ENCODE measurements at places on chromosomes 5 and 9.

- DNase-seq, result no peak
Measured at GRCh38 chr9:135583688-135584011, 22.1 kb downstream of the PAEP start.

DNA sequence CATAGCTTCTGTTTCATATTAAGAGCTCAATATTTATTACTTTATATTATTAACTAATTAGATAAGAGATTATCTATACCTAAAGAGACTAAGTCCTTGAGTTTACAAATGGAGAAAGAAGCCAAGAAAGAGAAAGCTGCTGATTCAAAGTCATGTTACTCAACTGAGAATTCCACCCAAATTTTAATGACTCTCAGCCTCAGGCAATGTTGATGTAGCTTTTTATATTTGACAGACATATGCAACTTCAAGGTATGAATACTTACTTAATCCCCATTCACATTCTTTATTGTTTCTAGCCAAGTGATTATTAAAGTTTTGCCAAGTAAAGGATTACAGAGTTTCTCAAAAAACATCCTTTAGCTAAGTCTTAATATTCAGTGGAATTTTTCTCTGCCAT is 527.5 kb upstream of the NMUR2 start:
- no peak for DNase-seq

GRCh38 chr5:92144824-92145223 is 761.7 kb upstream of the ARRDC3 start:
- no peak for DNase-seq

DNA sequence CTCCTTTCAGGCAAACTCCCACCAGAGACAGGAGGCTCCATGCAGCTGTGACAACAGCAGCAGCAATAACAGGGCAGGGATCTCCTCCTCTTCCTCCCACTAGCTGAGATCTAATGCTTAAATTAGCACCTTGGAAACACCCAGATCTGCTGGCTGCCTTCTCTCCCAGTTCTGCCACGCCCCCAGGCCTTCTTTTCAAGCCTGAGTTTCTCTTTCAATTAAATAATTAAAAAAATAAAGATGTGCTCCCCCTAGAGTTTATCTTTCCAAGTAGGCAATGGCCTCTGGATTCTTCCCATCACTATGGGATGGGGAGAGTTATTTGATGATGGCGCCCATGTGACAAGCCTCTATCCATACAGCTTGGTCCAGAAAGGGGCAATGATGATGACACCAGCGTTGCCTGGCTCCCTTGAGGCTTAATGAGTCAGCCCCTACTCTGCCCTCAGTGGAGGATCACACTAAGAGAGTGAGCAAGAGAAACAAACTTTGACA is 3.8 kb downstream of the FAM219A start:
- DNase-seq, result no peak

GRCh38 chr5:502325-503079 is 21.7 kb downstream of the SLC9A3 start:
- DNase-seq, result no peak

DNA sequence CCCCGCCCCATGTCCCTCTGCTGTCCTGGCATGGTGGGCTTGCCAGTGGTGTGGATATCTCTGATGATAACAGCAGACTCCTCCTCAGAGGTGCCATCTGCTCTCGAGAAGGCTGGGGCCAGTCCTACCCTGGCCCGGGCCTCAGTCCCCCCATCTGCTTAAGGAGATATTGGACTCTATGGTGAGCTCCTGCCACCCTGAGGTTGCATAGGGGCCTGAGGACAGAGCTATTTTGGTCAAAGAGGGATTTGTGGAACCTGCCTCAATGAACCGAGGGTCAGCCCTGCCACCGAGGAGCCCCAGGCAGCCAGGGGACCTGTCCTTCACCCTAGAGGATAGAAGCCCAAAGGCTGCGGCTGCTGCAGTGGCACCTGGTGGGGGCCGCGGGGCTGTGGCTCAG is 32.6 kb downstream of the NTNG2 start:
- no peak for DNase-seq

GRCh38 chr9:2059274-2059929 is 44.3 kb downstream of the SMARCA2 start:
- no peak for DNase-seq

DNA sequence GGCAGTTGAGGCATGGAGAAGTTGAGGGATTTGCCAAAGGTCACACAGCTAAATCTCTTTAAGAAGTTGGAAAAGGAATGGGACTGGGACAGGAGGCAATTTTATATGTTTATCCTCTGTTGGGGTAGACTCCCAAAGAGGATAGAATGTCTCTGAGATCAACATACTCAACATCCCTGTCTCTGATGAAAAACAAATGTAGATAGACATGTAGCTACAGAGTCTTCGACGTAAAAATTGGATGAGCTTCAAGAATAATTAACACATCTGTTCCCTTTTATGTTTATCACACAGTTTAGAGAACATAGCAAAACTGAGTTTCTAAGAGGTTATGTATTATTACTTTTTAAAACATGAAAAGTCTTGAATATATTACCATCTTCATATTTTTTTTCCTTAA is 204.6 kb upstream of the CD180 start:
- DNase-seq, result no peak

GRCh38 chr5:43815497-43815896 is 212.5 kb downstream of the NNT start:
- DNase-seq, result no peak

GRCh38 chr5:116453988-116454411 is 120.6 kb downstream of the SEMA6A start:
- DNase-seq, result no peak

DNA sequence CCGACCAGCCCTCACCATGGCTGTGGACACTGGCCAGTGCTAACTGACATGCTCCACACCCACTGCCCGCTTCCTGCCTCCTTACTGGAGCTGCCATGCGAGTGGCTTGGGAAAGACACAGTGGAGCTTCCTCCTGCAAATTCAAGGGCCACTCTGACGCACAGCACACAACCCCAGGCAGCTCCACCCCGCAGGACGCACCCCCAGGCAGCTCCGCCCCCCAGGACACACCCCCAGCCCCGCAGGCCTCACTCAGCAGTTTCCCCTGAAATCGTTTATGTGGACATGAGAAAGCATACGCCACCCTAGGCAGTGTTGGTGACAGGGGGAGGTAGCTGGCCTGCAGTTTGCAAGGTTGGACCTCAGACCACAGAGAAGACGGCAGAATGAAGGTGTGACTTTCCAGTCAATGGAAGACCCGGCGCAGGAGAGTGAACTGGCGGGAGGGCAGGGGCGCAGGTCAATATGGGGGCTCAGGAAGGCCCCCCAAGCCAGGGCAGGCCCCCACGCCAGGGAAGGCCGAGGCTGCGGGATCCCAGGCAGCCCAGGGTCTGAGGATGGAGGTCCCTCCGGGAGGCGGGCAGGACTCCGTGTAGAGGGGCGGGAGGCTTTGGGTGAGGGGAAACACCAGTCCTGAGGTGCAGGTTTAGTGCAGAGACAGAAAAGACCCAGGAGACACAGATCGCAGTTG is 21.6 kb downstream of the LPCAT1 start:
- no peak for DNase-seq

GRCh38 chr5:140338908-140339307 is 7.5 kb downstream of the HBEGF start:
- no peak for DNase-seq

DNA sequence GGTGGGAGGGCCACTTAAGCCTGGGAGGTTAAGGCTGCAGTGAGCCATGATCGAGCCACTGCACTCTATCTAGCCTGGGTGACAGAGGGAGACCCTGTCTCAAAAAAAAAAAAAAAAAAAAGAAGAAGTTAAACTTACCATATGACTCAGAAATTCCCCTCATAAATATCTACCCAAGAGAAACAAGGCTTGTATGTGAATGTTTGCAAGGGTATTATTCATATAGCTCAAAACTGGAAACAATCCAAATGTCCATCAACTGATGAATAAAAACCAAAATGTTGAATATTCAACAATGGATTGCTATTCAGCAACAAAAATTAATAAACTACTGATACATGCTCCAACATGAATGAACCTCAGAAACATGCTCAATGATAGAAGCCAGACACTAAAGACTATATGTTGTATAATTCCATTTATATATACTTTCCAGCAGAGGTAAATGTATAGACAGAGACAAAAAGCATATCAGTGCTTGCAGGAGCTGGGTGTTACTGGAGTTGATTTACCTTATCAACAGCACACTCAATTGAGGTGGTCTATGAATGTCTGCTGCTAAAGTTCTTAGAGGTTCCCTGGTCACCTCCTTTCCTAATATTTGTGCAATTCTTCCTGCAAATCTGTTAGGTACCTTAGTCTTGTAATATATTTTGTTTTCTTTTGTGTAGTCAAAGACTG is 5.3 kb upstream of the SREK1 start:
- no peak for DNase-seq

DNA sequence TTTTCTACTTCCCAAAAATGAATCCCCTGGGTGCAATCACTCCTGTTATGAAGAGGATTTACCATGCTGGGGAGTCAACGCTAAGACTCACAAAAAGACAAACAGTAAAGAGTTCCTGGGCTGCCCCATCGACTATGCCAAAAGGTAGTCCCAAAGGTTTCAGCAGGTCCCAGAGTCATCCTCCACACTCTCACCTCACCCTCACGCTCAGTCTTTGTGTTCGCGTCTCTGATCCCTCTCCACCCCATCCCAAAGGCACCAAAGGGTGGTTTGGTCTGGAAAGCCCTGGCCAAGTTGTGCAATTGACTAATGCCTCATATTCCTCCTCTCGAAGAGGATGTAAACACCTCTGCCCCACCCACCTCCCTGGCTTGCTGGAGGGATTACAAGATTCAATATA is 240.2 kb upstream of the NFIL3 start:
- DNase-seq, result no peak

DNA sequence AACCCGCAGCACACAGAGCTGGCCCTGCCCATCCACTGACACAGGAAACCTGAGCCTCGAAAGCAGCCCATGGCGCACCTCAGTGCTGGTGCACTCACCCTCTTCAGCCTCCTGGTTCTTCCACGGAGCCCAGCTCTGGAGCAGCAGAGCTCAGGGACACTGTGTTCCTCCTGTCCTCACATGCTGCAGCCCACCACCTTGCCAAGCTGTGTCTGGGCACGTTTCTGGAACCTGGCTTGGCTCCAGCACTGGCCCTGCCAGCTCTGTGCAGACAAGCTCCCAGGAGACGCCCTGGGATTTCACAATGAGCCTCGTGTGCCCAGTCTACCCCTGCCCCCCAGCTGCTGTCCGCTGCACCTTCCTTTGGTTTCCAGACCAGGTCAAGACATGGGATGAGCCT is 119.5 kb downstream of the SYK start:
- no peak for DNase-seq

DNA sequence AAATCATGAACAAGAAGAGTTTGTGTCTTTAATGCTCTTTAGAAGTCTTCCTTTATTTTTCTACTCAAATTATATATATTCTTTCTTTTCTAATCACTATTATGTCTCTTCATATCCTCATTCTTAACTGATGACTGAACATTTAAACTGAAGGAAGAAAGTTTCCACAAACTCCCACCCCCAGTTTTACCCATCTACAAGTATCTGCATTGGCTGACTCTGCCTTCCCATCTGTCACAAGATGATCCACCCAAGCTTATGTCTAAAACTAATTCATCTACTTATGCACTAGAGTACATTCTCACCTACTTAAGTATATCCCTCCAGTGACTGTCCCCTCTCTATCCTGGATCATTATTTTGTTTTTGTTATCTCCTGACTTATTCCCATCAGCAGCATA is 344.5 kb downstream of the PRR16 start:
- DNase-seq, result no peak

GRCh38 chr5:142825378-142826089 is 55.4 kb downstream of the ARHGAP26 start:
- DNase-seq, result no peak

- no peak for DNase-seq
Measured at GRCh38 chr5:132209901-132210545, 17.6 kb downstream of the P4HA2 start.

GRCh38 chr9:70049672-70050271 is 6.1 kb downstream of the MAMDC2 start:
- DNase-seq, result no peak

- no peak for DNase-seq
Measured at GRCh38 chr5:140575309-140575708, 10.7 kb downstream of the SLC35A4 start.

- no peak for DNase-seq
Measured at GRCh38 chr5:78591972-78592700, 56.4 kb downstream of the LHFPL2 start.

DNA sequence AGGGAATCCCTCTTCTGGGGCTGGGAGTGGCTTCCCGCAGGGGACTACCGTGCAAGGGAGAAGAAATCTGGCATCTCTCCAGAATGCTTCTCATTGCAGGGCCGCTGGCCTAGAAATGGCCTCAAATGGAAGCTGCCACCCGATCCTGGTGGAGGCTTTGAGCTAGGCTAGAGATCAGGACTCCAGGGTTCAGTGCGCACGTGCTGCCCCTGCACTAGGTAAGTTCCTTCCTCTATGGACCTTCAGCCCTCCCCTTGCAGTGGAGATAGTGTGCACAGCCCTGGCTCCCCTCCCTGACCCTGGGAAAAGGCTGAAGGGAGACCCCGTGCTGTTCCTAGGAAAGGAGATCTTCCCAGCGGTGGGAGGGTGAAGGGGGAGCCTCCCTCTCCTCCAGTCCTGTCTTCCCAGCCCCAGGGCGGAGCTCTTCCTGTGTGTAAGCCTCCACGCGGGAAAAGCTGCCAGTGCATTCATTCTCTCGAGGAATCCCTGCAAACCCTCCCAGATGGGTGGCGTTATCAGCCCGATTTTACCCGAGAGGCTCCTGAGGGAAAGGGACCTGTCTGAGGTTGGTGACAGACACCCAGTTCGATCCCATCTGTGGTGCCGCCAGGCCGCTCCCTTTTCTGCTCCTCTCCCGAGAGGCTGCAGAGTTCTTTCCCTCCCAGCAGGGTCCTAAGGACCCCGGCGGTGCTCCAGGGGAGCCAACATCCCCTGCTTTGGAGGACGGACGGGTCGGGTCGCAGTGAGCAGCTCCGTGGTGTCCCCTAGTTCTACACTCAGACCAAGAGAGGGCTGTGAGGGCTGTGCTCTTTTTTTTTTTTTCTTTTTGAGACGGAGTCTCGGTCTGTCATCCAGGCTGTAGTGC is 1.4 kb upstream of the CERCAM start:
- DNase-seq, result no peak

DNA sequence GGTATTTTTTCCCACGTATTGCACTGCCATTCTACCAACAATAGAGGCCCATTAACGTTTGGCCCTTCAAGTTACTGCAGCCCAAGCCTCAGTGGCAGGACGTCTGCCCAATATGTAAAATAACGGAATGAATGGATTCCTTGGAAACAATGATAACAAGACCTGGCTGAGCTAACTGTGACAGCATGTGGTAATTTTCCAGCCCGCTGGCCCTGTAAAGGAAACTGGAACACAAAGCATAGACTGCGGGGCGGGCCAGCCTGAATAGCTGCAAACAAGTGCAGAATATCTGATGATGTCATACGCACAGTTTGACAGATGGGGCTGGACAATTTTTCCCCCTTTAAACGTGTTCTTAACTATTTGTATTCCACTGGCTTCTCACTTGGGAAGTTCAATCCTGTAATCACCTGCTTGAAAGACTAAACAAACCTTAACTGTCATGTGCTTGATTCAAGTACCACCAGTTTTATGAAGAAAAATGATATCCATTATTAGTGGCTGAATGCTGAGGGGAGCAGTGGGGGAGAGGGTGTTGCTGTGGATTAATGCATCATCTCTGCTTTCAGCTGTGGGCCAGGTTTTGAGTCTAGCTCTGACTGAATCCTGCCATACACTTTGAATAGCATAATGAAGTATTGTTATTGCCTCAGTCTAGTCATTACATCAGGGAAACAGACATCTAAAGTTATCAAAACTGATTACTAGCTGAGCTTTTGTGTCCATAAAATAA is 323.9 kb downstream of the TMEM161B start:
- no peak for DNase-seq

- no peak for DNase-seq
Measured at GRCh38 chr5:1522601-1523479, 920 bp downstream of the LPCAT1 start.

All from stimulated activated CD8-positive, alpha-beta memory T cell treated with anti-CD3 and anti-CD28 coated beads, Interleukin-4, amount 100 ng/mL, for 4 hours (primary cell).